ENCODE measurements at places on chromosomes 11 and 22. TPM values are rescaled to one million over a fixed set of nuclear protein-coding genes. Genes with fewer than 3 reads are reported as not detected.

RPUSD4 gene
- total RNA-seq, result 18.8 TPM

DMC1 gene
- 0.26 TPM for total RNA-seq

CHADL gene
- total RNA-seq, result not detected

TMEM191B gene
- not detected for total RNA-seq

ASCL2 gene
- total RNA-seq, result not detected

MYRF gene
- 1.9 TPM for total RNA-seq

YPEL4 gene
- total RNA-seq, result not detected

MMP27 gene
- total RNA-seq, result not detected

APOL2 gene
- total RNA-seq, result 57.9 TPM

HOATZ gene
- not detected for total RNA-seq

DNA sequence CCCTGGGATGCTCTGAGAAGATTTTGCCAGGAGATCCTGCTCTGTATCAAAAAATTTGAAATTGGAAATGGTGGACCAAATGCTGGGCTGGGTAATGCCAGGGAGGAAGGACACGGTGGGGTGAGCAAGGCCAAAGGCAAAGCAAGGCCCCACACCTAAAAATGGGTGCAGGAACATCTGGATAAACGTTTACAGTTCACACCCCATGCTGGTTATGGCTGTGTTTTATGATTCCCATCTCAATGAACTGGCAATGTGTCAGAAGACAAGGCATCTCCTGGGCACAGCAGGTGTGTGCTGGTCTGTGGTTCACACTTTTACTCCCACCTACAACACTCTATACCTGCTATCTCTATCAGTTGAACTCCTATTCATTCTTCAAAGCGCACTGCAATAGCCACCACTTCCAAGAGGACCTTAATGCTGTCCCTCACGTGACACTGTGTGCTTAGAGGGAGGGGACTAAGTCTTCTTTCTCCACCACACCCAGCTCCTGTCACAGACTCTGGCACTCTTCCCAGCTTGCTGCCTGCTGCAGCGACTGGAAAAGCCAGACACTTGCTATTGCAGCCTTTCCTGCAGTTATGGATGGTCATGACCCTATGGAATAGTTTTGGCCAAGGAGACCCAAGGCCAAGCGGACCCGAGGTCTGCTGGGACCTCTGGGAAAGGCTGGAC, 277.5 kb downstream of the CTTN start:
- no peak for DNase-seq

DNA sequence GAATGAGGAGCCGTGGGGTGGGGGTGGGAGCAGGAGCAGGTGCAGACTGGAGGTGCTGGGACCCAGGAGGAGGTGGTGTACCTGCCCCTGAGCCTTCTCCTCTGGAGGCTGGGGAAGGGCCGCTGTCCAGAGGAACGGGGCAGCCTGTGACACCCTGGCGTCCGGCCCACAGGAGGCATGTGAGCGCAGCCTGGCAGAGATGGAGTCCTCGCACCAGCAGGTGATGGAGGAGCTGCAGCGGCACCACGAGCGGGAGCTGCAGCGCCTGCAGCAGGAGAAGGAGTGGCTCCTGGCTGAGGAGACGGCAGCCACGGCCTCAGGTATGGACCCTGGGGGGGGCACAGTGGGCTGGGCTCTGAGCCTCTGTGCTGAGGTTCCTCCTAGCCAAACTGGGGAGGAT, 42.2 kb upstream of the GCAT start:
- DNase-seq, result no peak

DNA sequence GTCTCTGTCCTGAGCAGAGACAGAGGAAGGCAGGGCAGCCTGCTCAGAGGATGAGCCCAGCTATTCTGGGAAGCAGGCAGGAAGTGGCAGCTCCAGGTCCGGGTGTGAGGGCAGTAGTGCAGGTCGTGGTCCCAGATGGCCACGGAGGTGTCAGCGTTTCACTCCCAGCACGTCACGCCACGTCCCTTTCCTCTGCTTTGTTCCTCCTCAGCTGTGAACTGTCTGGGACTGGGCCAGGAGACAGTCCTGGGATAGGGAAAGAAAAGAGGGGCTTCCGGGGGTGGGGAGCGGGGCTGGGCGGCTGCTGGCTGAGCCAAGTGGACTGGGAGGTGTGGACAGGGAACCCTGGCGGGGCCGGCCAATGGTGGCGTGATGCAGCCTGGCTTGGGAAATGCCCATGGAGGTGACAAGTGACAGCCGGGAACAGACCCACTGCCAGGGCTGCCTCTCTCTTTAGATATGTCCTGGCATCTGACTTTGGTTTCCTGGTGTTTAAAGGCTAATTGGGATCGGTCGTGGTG, 64.7 kb downstream of the KCNQ1 start:
- no peak for DNase-seq

DNA sequence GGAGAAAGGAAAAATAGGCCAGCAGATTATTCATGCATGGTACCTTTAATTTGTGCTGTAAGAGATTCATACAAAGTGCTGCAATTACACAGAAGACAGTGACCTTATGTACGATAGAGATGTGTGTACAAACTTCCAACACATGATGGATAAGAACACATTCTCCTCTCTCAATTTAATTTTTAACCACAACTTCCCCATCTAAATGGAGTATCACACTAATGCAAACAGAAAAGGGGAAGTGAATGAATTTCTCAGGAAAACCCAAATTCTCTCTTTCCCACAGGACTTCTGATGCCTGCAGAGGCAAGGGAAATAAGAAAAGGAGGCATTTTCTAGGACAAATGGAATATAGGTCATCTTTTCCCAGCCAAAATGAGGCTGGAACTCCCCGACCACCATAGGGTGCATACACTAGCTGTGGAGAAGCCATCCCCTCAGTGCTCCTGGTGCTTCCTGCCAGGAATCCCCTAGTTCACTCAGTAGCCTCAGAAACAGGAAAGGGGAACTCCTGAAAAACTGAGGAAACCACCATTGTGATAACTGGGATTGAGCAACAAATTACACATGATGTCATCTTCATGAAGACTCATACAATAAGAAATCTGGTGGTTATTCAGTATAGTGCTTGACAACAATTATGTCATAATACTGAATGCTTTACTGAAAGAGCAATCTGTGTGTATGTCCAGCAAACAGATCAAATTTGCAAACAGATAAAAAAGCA, 22.4 kb downstream of the MMP10 start:
- no peak for DNase-seq

DNA sequence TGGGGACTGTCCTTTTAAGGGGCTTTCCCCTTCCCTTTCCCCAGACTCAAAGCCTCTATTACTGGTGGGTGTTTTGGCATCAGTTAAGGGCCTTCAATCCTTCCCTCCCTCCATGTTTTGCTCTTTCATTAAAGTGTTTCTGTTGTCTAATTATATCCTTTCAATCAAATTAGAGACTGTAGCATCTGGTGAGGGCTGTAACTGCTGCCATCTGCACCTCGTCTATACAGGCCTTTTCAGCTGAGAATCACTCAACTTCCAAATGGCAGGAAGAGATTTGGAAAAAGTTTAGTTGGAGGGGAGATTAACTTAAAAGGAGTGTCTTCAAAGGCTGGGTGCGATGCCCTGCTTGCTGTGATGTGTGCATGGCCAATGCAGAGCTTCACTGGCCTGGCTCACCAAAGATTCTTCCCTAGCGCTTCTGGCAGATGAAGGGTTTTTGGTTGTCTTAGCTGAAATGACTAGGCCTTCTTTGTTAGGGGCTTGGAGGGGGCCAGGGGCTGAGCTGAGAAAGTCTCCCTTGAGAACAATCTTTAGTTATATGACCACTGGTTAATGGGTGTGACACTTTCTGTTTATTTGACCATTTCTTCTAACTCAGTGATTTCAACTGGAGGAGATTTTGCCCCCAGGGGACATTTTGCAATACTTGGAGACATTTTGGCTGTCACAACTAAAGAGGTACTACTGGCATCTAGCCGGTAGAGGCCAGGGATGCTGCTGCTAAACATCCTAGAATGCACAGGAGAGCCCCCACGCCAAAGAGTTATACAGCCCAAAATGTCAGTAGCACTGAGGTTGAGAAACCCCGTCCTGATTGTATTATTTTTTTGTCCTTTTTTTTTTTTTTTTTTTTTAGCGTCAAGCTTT, 7.5 kb downstream of the KREMEN1 start:
- DNase-seq, result no peak

DNA sequence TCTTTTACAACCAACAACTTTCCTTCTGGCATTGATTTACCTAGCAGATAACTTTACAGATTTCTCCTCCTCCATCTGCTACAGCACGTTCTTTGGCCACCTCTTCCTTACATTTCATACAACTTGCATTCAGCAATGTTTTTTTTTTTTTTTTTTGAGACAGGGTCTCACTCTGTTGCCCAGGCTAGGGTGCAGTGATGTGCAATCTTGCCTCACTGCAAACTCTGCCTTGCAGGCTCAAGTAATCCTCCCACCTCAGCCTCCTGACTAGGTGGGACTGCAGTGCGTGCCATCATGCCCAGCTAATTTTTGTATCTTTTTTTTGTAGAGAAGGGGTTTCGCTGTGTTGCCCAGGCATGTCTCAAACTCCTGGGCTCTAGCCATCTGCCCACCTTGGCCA, 6.5 kb downstream of the PDE3B start:
- no peak for DNase-seq

DNA sequence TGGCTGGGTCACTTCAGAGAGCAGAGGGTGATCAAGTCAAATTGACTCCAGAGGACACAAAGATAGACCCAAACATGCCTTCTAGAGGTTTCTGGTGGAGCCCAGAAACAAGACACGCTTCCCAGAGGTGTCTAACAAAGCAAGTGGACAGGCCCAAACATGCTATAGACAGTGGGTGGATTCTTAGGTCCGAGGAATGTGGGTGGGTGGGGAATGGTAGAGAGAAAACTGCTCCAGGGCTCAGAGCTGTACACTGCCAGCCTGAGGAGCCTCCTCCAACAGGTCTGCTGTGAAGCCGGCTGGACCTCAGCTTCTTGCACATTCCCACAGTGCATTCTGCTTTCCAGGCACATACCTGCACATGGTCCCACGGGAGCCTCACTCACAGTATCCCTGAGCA, 116.8 kb upstream of the NECTIN1 start:
- no peak for DNase-seq

- no peak for DNase-seq
These were observed 145.9 kb downstream of the GRIK4 start for GRCh38 chr11:120657306-120658070.

- DNase-seq, result no peak
These were observed 24.8 kb downstream of the DCUN1D5 start for GRCh38 chr11:103067118-103067517.

GRCh38 chr22:24703101-24703500, 71.4 kb downstream of the PIWIL3 start:
- DNase-seq, result peak; percentile 28

- no peak for DNase-seq
These were observed 9.6 kb downstream of the BACE1-AS start for GRCh38 chr11:117300773-117301172.

DNA sequence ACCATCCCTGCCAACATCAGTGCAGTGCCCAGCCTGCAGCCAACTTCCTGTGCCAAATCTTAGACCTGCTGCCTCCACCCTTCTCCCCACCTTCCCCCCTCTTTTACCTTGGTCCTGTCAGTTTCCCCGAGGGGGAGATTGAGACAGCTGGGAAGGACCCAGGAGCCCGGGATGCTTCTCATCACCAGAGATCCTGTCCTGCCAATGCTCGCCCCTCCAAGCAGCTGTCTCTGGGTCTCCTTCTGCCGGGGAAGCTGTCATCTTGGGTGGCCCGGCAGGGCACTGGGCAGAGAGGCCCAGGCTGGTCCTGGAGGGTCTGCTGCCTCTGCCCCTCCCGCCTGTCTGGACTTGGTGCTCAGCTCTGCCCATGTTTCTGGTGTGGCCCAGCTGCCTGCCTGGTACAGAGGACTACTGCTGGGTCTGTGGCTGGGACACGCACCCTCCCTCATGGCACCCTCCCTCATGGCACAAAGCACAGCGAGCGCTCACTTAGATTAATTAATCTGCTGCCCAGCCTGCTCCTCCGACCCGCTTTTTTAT, 60.4 kb upstream of the THY1 start:
- DNase-seq, result no peak

DNA sequence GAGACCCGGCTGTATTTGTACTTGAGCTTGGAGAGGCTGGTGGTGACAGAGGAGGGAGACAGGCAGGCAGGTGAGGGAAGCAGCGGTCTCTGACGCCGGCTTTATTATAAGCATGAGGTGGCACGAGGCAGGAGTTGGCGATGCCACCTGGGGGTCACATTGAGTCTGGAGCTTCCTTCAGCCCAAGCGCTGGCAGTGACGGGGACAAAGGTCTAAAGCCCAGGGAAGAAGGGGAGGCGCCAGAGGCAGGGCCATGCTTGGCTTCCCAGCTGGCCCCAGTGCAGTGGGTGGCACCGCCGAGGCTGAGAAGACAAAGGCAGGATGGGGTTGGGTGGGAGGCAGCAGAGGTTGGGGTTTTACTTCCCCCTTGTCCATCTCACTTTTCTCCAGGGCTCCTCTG, 4.5 kb downstream of the FXYD2 start:
- no peak for DNase-seq

DNA sequence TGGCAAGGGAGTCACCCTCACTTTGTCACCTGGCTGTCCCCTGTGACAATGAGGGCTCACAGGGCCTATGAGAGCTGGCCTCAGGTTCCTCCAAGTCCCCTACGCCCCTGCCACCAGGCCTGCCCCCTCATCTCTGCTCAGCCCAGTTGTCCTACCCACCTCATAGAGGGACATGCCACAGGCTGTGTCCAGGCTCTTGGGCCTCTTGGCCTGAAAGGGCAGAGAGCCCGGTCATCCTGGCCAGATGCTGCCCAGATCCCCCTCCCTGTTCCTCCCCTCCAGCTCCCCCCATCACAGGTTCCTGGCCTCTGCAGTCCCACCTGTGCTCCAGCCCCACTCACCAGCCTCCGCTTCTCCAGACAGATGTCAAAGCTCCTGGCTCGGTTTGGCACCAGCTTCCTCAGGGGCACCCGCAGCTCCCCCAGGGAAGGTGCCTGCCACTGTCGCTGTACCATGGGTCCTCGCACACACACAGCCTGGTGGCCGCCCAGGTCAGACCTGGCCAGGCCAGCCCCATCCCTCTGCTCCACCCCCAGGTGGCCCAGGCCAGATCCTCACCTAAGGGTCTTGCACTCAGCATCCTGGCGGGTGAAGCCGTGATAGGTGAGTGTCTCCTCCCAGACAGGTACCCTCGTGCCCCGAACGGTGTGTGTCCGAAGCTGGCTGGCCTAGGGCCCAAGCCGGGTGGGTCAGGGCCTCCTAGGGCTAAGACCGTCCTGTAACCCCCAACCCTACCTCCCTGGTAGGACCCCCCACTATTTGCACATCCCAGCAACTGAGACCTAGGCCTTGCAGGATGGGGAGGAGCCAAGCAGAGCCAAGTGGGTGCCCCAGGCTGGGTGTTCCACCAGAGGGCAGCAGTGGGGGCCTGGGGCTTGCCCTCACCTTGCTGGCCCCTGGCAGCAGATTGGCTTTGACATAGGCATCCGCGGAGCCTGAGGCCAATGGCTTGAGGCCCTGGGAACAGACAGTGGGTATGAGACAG, 8.3 kb downstream of the NDUFV1 start:
- peak; percentile 45 for DNase-seq

- no peak for DNase-seq
These were observed 5.0 kb downstream of the CYB561A3 start for GRCh38 chr11:61356706-61357105.

GRCh38 chr22:27895600-27895999, 23.5 kb downstream of the PITPNB start:
- no peak for DNase-seq

- DNase-seq, result no peak
These were observed 19.9 kb downstream of the IGHMBP2 start for GRCh38 chr11:68923614-68924013.

- DNase-seq, result no peak
These were observed 3.7 kb downstream of the OSBP start for GRCh38 chr11:59611570-59612565.

Data from MG63 (cell line).